ENCODE measurements at places on chromosomes 11 and 22.

DNA sequence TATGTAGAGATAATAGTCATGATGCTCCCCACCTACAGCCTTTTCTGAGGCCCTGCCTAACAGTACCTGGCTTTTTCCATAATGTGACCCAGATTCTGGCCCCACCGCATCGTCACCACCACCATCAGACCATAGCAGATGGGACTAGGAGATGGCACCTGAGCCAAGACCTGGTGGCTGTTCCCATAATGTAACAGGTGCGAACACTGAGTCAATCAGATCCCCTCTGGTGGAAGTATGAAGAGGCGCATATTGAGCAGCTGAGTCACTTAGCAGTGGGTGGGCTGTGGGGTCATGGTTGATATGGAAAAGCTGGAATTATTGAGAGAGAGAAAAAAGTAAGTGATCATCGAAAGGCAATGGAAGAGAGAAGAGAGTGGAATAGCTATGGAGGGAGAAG lies 578.0 kb upstream of the CADM1 start:
- DNase-seq = no peak

DNA sequence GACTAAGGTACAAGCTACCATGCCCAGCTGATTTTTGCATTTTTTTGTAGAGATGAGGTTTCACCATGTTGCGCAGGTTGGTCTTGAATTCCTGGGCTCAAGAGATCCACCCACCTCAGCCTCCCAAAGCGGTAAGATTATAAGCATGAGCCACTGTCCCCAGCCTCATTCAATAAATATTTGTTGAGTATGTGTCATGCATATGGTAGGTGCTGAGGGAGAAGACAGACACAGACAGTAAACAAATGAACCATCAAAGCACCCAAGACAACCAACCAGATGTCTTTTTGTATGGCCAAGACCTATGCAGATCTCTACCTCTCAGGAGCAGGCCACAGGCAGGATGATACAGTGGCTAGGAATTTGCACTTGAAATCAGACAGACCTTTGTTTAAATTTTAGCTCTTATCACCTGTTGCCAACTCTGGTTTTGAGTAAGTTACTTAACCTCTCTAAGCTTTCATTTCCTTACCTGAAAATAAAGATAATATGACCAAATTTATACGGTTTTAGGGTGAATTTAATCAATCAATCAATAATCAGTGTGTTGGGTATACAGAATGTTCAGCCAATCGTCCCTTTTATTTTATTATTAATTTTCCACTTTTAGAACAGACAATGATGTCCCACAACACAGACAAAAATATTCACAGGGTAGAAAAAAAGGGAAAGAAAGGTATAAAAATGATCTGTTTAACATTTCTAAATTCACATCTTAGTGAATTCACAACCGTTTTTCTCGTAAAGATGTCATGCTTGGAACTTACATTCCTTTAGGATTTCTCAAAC lies 128.2 kb downstream of the SGSM3 start:
- DNase-seq = no peak

- DNase-seq = no peak
Observed at GRCh38 chr11:98701541-98701940, 319.2 kb upstream of the CNTN5 start.

GRCh38 chr11:118916842-118917388 lies 8.8 kb downstream of the BCL9L start:
- no peak for DNase-seq

DNA sequence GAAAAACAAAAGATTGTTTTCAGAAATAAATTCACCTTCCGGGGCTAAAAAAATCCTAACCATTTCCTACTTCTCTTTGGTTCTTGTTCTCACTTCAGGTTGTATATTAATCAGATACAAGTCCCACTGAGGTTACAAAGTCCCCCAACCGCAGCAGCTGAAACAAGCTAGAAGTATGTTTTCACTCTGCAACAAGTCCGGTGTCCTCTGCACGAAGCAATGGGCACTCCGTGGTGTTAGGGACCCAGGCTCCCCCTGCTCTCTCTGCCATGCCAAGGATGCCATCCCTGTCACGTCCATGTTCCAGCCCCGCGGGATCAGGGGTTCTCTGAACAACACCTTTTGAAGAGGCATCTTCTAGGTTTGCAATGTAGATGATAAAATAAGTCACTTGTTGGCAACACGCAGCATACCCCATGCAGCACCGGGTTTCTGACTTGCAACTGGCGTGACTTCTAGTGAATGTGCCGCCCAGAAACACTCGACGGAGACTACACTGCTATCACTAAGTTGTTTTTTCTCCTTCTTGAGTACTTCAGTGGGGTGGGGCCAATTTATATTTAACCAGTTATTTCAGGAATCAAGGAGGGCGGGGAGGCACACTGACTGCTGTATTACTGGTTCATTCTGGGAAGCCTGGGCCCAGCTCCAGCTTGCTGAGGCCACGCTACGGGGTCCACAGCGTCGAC lies 25.4 kb upstream of the GSTP1 start:
- DNase-seq = no peak

DNA sequence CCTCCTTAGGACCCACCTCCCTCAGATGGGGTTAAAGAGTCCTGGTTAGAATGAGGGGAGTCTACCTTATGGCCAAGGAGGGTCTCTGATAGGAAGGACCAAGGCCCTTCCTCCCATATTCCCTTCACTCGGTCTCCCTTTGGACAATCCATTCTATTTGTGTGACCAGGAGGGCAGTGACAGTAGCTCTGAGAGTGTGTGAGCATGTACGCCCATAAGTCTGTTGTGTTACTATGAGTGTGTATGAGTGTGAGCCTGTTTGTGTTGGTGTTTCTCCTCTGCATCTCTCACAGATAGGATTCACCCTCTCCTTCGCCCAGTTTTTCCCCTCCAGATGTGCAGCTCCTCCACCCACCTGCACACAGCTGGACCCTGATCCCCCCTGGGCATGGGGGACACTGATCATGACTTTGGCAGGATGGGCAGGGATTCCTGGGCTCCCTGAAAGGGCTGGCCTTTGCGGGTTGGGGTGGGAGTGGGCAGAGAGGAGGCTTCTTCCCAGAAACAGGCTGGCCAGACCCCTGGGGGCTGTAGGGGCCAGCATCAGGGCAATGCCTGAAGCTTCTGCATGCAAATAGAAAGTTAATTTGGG lies 14.5 kb downstream of the PHLDB1 start:
- no peak for DNase-seq

DNA sequence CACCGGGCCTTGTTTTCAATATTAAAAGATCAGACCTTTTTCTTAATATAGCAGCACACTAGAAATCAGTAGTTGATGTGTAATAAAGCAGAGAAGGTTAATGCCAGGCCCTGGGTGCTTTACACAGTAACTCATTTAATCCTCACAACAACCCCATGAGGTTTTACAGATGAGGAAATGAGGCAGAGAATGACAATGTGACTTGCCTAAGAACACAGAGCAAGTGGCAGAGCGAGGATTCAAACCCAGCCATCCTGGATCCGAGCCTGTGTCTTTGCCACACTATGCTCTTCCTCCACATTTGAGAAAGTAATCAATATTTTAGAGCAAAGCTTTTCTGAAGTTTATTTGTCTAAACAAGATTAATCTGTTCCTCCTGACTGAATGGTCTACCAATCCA lies 7.2 kb downstream of the JAML start:
- no peak for DNase-seq

DNA sequence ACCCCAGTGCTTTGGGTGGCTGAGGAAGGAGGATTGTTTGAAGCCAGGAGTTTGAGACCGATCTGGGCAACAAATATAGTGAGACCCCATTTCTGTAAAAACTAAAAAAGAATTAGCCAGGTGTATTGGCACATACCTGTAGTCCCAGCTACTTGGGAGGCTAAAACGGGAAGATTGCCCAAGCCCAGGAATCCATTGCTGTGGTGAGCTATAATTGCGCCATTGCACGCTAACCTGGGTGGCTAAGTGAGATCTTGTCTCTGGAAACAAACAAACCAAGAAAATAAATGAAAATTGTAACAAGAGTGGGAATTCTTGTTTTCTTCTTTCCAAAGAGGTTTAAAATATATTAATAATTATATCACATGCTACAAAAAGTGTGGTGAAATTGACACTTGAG lies 52.9 kb downstream of the DEPDC5 start:
- no peak for DNase-seq

- no peak for DNase-seq
Observed at GRCh38 chr11:14270690-14271542, 88.1 kb downstream of the RRAS2 start.

DNA sequence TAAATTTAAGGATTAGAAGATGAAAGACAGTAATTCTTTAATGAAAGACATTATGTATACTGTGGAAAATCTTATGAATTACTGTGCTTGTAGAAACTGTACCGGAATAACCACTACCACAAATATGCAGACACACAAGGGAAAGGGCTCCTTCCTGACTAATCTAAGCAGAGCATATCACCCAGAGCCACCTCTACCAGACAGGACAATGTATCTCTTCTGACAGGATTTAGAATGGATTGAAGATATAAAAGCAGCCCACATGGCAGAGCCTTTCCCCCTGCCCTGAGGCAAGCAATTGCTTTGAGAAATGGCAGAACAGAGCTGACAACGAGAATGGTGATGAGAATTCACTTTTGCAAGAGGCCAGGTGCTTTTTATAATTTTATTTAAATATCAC lies 144.1 kb downstream of the NOX4 start:
- DNase-seq = no peak

- no peak for DNase-seq
Observed at GRCh38 chr11:130215531-130216220, 56.1 kb downstream of the ST14 start.

- no peak for DNase-seq
Observed at GRCh38 chr22:28095316-28096095, 176.4 kb upstream of the PITPNB start.

DNA sequence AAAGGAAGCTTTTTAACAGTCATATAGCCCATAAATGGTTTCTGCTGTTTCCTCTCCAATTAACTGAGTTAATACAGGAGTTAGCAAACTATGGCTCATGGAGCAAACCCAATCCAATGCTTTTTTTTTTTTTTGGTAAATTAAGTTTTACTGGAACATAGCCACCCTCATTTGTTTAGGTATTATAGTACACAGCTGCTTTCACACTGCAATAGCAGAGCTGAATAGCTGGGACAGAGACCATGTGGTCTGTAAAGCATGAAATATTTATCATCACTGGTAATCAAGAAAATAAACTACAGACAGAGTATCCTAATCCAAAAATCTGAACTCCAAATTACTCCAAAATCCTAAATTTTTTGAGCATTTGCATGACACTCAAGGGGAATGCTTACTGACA lies 53.7 kb downstream of the RDX start:
- no peak for DNase-seq

DNA sequence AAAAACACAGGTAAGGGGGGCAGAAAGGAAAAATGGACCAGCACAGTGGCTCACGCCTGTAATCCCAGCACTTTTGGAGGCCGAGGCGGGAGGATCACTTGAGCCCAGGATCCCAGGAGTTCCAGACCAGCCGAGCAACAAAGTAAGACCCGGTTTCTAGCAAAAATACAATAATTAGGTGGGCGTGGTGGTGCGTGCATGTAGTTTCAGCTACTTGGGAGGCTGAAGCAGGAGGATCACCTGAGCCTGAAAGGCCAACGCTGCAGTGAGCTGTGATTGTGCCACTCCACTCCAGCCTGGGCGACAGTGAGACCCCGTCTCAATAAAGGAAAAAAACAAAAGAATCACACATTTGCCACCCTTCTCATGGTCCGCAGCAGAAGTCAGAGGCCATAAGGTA lies 519.4 kb downstream of the BRD1 start:
- DNase-seq = no peak

GRCh38 chr11:113376156-113376555 lies 11.4 kb upstream of the ANKK1 start:
- no peak for DNase-seq

DNA sequence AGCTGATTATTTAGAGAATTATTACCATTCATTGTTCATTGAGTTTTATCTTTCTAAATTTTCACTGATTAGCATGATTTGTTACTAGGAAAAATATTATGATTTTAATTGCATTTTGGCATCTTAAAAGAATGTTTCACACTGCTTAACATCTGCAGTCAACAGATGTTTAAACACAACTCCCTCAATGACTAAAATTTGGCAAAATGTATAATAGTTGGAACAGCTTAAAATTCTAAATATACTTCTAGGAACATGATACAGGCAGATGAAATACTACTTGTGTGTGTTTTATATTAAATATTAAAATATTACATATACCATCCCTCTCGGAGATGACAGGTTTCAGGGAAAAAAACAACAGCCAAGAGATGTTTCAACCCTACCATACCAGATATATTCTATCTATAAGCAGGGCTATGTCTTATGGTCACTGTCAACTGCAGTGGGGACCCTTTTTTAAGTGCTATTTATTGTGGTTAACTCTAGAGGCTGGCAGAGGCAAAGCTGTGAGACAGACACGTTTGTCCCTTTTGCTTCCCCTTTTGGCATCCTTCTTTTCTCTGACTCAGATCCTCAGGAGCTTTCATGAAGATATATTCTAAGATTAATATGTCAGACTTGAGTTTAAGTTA lies 81.9 kb downstream of the BDNF start:
- no peak for DNase-seq

DNA sequence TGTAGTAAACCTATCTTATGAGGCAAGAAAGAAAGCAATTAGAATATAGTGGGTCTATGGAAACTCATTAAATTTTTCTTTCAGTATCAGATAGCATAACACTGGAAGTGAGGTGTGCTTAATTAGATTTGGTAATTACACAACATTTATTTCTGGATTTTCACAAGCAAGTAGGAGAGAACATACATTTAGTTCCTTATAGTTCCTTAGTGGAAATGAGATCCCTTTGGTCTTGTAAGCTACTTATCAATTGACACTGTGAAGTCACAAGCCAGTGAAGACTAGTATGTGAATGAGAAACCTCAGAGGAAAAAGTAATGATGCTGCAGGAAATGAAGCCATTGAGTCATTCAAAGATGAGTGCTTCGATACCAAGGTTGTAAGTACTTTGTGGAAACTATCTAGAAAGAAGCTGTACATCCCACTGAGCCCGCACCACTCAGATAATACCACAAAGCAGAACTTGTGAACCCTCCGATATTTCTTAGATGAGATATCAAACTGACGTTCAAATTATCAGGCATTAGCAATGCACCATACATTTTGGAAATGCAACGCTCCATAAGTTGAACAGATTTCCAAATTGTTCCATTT lies 53.5 kb downstream of the ENTHD1 start:
- DNase-seq = no peak

DNA sequence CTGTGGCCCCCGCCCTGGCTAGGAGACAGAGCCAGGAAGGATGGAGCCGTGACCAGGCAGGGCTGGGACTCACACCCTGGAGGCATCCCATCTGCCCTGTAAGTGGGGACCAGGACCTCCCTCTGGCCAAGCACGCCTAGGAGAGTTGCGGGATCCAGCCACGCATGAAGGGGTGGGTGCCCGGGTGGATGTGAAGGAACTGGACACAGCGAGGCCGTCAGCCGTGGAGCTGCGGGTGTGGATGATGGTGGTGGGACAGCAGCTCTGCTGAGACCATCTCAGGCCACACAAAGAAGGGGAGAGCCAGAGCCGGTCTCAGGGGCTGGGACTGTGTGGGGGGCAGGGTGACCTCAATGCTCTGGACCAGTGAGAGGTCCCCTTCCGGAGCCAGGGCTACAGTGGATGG lies 746.4 kb downstream of the BRD1 start:
- DNase-seq = no peak

GRCh38 chr11:7851391-7851790 lies 54.6 kb upstream of the OR5P2 start:
- DNase-seq = no peak

GRCh38 chr11:110463153-110463552 lies 33.4 kb downstream of the FDX1 start:
- no peak for DNase-seq
